G401 (cell line): ENCODE measurements at places on chromosomes 3 and 15. TPM values are rescaled to one million over a fixed set of nuclear protein-coding genes. Genes with fewer than 3 reads are reported as not detected.

DNA sequence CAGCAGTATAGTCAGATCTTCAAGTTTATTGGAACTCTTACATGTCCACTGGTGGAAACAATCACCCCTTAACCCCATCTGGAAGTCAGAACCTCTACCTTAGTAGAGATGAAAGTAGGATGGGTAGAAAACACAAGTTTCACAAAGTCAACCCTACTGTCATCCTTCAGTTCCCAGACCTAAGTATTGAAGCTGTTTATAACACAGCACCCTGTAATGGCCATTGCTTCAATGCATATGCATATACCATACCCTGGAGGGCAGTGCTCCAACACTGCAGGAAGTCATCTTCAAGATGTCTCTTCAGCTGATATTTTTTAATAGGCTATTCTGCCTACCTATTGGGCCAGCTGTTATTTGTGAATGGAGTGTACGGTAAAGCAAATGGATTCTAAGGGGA is 241.3 kb downstream of the UBE2E2 start:
- DNase-seq = no peak

GRCh38 chr3:67856718-67857117 is 202.3 kb upstream of the SUCLG2 start:
- no peak for DNase-seq

DNA sequence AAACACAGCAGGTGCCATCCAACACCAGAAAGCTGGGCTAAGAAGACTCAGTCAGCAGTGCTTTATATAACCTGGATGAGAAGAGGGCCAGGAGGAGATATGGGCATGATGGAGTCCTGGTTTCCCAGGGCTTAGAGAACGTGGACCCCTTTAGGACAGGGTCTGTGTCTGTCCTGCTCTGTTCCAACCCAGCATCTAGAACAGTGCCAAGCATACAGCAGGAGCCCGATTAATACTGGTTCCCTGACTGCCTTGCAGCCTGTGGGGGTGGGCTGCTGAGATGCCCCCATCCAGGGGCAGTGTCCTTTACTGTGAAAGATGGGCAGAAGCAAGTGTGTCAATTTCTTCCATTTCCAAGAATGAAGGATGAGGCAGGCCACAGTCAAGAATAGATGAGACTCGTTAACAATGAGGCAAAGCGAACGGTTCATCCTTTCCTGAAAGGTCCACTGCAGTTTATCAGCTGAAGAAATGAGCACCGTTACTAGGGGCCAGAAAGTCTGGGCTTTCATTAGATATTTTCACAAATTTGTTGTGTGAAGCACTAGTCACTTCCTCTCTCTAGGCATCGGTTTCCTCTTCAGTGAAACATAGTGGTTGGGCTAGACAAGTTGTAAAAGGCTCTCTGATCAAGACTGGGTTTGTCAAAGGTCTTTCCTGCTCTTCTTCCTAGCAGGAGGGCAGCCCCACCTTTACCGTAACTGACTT is 72.0 kb upstream of the HERC1 start:
- DNase-seq = no peak

GRCh38 chr15:72339777-72340177 is 19.8 kb upstream of the CELF6 start:
- DNase-seq = no peak

DNA sequence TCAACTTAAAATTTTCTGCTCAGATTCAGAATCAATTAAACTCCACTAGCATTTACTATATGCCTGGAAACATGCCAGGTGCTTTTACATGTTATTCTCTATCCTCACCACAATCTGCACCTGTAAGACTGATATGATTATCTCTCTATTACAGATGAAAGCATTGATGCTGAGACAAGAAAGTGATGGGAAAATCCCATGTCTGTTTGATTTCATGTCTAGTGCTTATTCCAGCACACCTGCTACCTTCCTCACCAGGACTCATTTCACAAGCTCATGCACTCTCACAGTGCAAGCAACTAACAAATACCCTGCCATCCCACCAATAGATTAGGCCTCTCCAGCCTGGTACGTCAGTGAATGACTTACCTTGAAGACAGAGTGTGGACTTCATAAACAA is 25.0 kb upstream of the BCL6 start:
- no peak for DNase-seq

DNA sequence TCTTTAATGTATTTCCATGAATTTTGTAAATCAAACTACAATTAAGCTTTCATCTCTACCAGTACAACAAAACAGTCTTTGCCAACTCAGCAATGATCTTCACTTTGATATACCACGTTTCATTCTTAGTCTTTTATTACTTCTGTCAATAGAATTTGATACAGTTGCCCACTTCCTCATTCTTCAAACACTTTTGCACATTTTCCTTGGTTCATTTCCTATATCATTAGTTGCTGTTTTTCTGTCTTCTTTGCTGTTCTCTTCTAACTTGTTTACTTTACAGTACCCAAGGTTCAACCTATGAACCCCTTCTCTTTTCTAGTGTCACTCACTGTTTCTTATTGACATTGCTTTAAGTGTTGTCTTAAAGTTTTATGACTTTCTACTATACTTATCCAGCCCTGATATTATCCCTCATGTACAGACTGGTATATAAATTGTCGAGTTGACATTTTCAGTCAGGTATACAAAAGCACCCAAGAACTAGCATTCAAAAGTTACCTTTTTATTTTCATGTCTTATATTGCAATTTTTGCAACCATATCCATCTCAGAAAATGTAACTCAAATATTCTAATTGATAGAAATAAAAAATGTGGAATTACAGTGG is 903.1 kb downstream of the NSUN3 start:
- no peak for DNase-seq

GRCh38 chr3:99645277-99646106 is 7.1 kb downstream of the COL8A1 start:
- peak; percentile 9 for DNase-seq

DNA sequence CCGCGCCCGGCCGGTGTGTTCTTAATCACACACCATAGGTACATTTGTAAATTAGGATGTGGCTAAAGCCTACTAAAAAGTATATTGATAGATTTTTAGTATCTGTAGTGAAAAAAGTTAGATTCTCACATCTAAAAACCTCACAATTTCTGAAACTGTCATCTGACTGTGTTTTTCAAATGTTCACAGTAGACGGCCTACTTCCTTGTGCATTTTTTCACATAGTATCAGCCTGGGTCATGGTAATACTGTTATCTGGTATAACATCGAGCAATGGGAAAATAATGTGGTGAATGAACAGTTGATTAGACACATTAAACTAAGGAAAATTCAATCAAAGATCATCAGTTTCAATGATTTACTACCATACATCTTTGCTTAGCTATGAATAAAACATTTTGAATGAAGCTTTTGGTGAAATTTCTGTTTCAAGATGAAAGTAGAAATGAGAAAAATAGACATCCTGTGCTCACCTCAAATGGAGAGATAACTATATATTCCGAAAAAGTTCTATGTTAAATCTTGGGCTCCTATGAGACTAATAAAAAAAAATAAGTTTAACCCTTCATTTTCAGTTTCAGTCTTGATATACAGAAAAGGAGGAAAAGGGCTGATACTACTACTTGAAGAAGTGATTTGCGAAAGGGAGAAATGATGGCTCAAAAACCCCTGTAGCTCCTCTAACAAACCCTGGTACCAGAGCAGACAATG is 262.7 kb downstream of the ZBTB20 start:
- no peak for DNase-seq

DNA sequence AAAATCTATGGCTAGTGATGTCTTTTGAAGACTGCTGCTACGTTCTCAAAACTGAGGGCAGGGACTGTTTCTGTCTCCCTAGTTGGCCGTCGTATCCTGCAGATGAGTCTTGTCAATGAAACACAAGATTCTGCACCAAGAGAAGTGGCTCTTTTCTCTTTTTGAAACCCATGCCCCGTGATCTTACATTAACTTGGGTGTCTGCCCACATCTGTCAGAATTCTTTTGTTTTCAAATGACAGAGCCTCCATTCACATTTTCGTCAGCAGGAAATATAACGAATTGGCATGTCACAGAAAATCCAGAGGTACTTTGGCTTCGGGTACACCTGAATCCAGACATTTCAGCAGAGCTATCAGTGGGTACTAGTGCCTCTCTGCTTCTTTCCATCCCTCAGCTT is 331.3 kb upstream of the PROK2 start:
- no peak for DNase-seq

DNA sequence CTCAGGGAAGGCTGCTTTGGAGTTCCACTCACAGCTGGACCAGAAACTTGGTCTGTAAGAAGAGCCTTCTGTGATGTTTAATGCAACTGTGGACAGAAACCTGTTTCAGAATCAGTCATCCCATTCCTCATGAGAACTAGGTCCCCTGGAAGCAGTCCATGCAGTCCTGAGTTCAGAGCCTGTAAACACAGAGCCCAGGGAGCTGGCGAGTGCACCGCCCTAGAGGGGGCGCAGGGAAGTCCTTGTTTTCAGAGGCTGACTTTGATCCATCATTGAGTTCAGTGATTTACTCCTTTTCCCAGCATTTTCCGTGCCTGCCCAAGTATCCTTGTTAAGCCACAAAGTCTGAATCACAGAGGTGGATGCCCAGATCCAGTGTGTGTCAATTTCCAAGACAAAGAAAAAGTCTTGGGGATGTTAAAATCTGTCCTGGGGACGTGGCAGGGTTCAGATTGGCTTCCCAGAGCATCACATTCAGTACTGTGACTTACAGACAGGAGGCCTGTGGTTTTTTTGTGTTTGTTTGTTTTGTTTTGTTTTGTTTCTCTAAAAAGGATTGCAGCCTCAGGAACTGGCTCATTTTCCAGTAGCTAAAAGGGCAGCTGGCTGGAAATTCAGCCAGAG is 9.8 kb upstream of the TXNRD3 start:
- DNase-seq = no peak

GRCh38 chr15:29072444-29072843 is 186.7 kb downstream of the APBA2 start:
- DNase-seq = peak; percentile 58

DNA sequence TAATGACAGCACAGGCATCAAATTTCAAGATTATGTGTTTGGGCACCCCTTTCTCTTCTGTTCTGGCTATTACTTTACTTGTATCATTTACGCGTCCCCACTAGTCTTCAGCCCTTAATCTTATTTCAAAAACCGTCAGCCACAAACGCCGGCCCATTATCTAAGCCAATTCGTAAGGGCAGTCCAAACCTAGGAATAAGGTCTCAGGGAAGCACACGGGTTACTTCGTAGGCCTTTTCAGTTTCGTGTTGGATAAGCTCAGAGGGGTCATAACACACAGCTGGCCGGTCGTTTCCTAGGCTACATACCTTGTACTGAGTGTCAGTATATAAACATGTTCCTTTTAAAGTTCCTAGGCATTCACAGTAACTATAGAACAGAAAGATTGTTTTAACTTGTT is 5.1 kb upstream of the DNAAF4 start:
- no peak for DNase-seq

DNA sequence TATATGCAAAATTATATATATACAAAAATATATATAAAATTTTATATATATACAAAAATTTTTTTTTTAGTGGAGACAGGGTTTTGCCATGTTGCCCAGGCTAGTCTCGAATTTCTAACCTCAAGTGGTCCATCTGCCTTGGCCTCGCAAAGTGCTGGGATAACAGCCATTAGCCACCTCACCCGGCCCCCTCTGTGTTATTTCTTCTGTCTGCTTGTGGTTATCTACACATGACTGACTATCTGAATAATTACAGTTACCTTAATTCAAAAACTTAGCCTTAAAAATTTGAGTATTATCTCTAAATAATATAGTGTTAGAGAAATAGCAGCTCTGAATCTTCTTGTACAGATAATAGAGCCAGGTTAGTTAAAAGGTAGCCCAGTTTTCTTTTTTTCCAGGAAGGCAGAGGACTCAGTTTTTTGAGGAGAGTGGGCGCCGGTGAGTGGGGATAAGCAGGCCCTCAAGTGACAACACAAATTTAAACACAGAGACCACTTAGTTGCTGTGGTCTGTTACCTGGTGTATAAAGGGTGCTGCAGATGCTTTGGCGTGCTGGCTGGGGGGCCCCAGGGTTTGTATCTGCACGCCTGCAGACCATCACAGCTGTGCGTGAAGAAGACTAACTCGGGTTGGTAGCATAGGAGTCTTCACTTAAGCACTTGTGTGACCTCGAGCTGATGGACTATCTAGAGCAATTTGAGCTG is 83.7 kb downstream of the TRAK1 start:
- DNase-seq = no peak

GRCh38 chr3:79012946-79013362 is 754.8 kb downstream of the ROBO1 start:
- peak; percentile 66 for DNase-seq

DNA sequence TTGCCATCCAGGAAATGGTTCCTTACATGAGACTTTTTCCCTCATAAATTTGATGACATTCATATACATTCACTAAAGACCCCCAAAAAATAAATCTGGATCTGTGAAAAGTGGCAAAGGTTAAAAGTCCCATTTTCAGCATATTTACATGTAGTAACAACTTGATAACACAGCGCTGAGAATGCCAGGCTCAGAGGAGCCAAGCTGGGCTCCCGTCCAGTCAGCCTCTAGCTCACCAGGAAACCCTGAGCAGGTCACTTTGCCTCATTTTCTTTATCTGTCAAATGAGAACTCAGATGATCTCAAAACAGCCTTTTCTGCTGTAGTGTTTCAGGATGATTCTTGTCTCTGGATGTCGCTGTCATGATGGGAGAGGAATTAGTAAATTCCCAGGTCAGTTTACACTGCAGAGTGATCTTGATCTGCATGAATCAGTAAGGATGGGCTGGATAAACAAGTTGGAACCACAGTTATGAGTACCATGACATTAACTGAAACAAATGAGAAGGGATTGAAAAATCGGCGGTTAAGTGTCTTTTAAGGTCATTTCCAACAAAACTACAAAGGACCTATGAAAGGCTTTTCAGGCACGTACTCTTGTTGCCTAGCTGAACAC is 82.8 kb downstream of the PPARG start:
- DNase-seq = peak; percentile 50

GRCh38 chr3:69821133-69821532 is 81.9 kb downstream of the MITF start:
- DNase-seq = no peak

GRCh38 chr15:76495487-76495886 is 158.9 kb downstream of the ISL2 start:
- DNase-seq = no peak

DNA sequence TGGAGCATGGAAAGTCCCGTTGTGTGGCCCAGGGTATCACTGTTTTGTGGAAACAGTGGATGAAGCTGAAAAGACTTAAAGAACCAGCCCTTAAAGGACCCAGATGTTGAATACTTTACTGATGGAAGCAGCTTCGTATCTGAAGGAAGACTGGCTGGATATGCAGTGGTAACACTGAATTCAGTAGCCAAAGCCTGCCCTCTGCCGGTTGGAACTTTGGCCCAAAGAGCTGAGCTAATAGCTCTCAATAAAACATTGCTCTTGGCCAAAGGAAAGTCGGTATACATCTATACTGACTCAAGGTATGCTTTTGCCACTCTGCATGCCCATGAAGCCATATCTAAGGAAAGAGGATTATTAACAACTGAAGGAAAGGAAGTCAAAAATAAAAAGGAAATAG is 885.4 kb downstream of the PDCD6IP start:
- DNase-seq = peak; percentile 27

Gene ZPLD1
- not detected in 2 replicates for total RNA-seq

Gene MUSTN1
- total RNA-seq = not detected in 2 replicates

Gene NANOGP8
- 1.7 TPM in 1 of 2 replicates, not detected in the other for total RNA-seq

Gene CISH
- total RNA-seq = 1.7 and 2.2 TPM in 2 replicates

Gene CHRM5
- 0.18 TPM in 1 of 2 replicates, not detected in the other for total RNA-seq

Gene TEX55
- total RNA-seq = not detected in 2 replicates

Gene PRC1
- 138 and 140 TPM in 2 replicates for total RNA-seq
